Inflammatory macrophage treated with lipopolysaccharide for 1 hour (primary cell): ENCODE measurements at places on chromosomes 11 and 22.

GRCh38 chr22:50258361-50259292 lies 2.9 kb downstream of the MAPK12 start:
- no peak for DNase-seq

GRCh38 chr11:119254239-119254638 lies 48.1 kb downstream of the CBL start:
- no peak for DNase-seq

- DNase-seq: no peak
Measured at GRCh38 chr11:70167120-70167519, 36.0 kb upstream of the FADD start.

DNA sequence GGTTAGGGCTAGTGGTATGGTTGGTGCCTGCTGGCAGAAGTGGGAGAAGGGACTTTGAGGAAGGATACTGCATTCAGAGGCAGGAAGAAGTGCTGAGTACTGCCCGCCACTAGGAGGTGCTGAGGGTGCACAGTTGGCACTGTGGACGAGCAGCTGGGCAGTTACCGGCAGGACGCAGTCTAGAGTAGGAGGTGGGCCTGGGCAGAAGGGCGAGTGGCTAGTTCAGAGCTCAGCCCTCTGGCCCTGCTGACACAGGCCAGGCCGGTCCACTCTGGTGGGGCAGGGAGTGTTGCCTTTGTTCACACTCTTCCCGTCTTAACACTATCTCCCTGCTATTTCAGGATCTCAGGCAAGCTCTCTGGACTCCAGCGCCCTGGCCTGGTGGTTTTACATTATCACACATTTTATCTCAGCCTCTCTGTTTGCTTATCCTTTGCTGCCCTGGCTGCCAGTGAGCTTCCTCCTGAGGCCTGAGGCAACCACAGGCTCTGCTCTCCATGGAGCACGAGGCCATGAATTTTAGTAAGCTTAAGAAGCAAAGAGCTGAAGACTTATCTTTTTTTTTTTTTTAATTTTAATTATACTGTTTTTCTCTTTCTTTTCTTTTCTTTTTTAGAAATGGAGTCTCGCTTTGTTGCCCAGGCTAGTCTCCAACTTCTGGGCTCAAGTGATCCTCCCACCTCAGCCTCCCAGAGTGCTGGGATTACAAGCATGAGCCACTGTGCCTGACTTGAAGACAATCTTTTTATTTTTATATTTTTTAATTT lies 26.9 kb downstream of the SNAP29 start:
- peak; percentile 71 for DNase-seq

DNA sequence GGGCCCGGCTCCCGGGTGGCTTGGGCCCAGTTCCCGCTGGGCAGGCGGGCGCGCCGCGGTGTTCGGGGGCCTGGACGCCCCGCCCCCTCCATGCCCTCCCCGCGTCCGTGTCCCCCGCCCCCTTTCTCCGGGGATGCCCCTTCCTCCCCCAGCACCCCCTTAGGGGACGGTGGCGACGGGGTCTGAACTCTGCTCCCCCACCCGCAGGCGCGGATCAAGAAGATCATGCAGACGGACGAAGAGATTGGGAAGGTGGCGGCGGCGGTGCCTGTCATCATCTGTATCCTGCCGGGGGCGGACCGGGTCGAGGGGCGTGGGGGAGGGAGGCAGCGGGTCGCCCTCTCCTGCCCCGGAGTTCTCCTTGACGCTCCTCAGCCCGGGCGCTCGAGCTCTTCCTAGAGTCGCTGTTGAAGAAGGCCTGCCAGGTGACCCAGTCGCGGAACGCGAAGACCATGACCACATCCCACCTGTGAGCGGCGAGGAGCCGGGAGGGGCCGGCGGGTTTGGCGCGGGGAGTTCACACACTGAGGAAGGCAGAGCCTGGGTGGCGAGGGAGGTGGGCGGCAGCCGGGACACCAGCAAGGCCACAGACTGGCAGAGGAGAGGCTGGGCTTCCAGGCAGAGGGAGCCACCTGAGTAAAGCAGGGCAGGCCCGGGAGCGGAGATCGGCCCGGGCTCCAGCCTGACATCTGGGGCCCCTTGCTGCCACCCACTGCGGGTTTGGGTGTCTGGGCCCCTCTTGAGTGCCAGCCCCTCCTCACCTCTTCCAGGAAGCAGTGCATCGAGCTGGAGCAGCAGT lies 546 bp downstream of the DRAP1 start:
- no peak for DNase-seq

DNA sequence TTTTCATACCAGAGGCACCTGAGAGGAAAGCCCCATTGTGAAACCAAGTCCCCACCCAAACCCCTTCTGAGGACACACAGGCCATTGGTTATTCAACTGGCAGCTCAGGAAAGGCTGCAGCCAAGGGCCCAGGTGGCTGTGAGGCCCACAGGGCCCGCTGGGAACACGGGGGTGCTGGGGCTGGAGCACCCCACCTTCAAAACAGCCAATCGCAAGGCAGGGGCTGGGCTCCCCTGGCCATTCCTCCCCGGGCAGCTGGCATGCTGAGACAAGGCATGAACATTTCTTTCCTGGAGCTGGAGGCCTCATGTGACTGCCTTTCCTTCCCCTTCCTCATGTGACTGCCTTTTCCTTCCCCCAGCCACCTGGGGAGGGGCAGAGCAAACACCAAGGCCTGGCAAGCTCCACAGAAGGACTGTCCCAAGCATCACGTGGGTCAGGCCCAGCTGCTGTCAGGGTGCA lies 76.9 kb downstream of the PIWIL3 start:
- peak; percentile 16 for DNase-seq

GRCh38 chr22:37349043-37349814 lies 66.9 kb downstream of the CYTH4 start:
- peak; percentile 26 for DNase-seq

DNA sequence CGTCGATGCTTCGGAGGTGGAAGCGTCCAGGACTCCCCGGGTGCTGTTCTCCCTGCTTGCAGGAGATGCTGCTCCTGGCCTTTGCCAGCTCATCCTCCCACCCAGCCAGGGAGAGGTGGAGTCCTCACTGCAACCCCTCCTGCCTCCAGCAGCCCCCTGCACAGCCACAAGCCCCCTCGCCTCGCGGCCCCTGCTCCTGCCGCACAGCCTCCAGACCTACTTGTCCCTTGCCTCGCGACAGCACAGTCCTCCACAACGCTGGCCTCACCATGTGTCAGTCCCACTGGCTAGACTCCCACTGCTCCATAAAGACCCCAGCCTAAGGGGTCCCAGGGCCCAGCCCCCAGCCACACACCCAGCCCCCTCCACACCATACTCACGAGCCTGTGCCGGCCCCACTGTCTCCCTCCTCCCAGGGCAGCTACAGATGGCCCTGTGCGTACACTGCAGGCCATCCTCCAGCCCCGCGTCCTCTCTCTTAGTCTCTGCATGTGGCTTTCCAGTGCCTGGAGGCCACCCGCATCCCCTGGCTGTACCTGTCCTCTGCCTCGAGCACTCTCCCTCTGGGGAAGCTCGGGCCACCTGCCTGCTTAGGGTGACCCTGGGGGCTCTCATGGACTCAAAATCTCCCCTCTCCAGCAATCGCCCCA lies 91.5 kb downstream of the CELSR1 start:
- no peak for DNase-seq

- DNase-seq: no peak
Measured at GRCh38 chr22:42101199-42101598, 10.6 kb upstream of the NDUFA6 start.

DNA sequence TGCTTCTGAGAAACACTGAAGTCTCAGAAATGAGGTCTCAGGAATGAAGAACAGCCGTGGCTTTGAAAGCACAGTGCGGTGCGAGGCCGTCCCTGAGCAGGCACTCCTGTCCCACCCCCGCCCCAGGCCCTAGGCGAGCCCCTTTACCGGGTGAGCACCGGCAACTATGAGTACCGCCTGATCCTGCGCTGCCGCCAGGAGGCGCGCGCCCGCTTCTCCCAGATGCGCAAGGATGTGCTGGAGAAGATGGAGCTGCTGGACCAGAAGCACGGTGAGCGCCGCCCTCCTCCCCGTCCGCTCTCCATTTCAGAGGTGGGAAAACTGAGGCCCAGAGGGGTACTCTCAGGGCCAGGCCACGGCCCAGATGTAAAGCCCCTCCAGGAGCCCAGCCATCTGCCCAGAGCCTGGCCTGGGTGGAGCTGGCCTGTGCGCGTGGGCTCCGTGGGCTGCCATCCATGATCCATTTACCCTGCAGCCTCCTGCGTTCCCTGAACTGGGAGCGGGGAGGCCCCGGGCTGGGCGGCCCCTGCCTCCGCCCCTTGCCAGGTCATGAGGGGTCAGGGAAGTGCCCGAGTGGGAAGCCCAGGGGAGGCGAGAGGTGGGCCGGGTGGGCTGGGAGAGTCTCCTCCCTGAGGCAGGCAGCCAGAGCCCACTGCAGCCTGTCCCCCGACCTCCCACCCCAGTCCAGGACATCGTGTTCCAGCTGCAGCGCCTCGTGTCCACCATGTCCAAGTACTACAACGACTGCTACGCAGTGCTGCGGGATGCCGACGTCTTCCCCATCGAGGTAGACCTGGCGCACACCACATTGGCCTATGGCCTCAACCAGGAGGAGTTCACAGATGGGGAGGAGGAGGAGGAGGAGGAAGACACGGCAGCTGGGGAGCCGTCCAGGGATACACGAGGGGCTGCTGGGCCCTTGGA lies 9.5 kb downstream of the SLC16A8 start:
- no peak for DNase-seq

GRCh38 chr11:117702946-117703598 lies 93.9 kb downstream of the DSCAML1 start:
- DNase-seq: no peak

- peak; percentile 66 for DNase-seq
Measured at GRCh38 chr11:65471447-65471891, 27.4 kb upstream of the MALAT1 start.

DNA sequence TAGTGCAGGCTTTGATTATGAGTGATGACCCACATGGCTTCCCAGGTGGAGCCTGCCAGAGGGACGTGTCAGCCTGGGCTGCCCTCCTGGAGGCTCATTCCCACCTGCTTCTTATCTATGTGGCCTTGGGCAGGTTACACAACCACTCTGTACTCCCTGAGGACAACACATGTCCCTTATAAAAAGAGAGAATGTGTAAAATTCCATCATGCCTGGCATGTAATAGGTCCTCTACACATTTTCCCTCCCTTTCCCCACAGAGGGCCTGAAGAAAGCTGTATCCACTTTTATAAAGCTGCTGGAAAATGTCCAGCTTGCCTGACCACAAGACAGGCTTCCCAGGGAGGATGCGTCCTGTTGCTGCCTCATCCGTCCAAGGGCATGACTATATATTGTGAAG lies 55.0 kb upstream of the VSTM5 start:
- DNase-seq: no peak

DNA sequence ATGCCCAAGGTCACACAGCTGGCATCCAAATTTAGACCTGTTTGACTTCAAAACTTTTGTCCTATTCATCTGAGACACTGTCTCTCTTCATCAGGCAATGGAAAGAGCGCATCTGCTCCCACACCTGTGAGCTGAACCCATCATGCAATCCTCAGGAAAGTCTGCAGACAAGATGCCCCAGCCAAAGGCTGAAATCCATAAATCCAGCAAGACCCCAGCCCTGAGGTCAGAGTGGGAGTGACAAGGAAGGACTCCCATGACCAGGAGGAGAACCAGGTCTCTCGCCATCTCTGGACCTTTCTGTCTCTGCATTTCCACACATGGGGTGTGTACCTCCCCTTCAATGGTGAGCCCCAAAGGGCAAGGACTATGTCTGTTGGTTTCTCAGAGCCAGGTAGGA lies 83.6 kb upstream of the HMGXB4 start:
- no peak for DNase-seq

GRCh38 chr11:123233280-123233974 lies 38.4 kb upstream of the CLMP start:
- peak; percentile 20 for DNase-seq

- peak; percentile 59 for DNase-seq
Measured at GRCh38 chr22:47043835-47044721, 281.6 kb downstream of the TBC1D22A start.

GRCh38 chr11:134739136-134739535 lies 327.1 kb upstream of the B3GAT1 start:
- no peak for DNase-seq

- no peak for DNase-seq
Measured at GRCh38 chr11:1771273-1771672, 7.5 kb upstream of the CTSD start.

GRCh38 chr11:111476956-111477355 lies 35.2 kb downstream of the BTG4 start:
- DNase-seq: no peak

- no peak for DNase-seq
Measured at GRCh38 chr11:3042496-3043314, 14.5 kb downstream of the CARS1 start.

- DNase-seq: no peak
Measured at GRCh38 chr11:130454491-130455252, 6.2 kb downstream of the ADAMTS15 start.

GRCh38 chr11:8381871-8382396 lies 118.3 kb upstream of the LMO1 start:
- no peak for DNase-seq

GRCh38 chr11:126039485-126040271 lies 23.0 kb downstream of the CDON start:
- no peak for DNase-seq

DNA sequence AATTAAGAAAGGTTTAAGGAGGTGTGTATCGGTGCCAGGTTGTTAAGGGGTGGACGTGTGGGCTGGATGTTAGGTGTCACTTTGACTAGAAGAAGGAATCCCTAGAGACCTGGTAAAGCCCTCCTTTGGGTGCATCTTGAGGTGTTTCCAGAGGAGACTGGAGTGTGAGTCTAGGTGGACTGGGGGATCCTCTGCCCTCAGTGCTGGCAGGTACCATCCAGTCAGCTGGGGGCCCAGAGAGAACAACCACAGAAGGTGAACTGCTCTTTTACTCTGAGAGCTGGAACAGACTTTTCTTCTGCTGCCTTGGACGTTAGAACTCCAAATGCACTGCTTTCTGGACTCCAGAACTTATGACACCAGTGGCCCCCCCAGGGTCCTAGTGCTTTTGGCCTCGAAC lies 44.0 kb downstream of the SPATA19 start:
- DNase-seq: no peak

DNA sequence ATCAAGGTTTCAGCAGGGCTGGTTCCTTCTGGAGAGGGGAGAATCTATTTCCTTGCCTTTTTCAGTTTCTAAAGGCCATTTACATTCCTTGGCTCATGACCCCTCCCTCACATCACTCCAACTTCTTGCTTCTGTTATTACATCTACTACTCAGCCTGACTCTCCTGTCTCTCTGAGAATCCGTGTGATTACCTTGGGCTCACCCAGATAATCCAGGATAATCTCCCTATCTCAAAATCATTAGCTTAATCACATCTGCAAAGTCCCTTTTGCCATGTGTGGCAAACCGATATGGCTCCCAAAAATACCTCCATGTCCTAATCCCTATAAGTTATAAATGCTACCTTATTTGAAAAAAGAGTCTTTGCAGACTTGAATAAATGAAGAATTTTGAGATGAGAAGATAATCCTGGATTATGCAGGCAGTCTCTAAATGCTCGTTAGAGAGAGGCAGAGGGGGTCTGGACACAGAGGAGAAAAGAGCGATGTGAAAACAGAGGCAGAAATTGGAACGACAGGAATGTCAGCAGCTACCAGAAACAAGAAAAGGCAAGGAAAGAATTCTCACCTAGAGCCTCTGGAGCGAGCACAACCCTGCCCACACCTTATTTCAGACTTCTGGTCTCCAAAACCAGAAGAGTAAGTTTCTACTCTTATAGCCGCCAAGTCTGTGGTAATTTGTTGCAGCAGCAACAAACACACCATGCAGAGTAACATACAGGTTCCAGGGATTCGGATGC lies 23.6 kb upstream of the ARHGAP32 start:
- DNase-seq: no peak
